ENCODE measurements at places on chromosomes 3 and 15.

- no peak for DNase-seq
Measured at GRCh38 chr3:134795746-134796280, 753 bp downstream of the EPHB1 start.

GRCh38 chr15:49387471-49387870, 35.6 kb upstream of the FGF7 start:
- DNase-seq = no peak

DNA sequence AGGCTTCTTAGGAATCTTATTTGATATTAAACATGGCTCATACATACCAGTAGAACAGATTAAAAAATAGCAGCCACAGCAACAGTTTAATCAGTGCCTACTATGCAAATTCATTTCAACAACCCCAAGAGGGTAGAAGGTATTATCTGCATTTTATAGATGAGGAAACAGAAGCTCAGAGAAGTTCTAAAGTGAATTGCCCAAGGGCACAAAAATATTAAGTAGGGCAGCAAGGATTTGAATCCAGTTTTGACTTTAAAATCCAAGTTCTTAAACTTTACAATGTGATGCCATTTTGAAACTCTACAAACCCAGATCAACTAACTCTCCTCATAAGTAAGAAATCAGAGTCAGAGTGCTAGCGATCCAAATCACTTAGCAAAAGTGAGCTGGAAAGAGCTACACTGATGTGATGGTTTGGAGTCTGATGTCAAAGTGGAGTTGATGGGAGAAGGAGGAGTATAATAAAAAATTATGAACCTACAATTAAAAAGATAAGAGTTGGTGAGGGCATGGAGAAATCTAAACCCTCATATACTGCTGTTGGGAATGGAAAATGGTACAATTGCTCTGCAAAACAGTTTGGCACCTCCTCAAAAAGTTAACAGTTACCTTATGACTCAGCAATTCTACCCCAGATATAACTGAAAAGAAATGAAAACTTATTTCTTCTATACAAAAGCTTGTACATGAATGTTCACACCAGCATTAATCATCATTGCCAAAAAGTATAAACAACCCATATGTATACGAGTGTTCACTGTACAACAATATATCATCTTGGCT, 51.0 kb upstream of the PLXND1 start:
- DNase-seq = no peak

- DNase-seq = no peak
Measured at GRCh38 chr3:33061782-33062181, 35.2 kb downstream of the GLB1 start.

DNA sequence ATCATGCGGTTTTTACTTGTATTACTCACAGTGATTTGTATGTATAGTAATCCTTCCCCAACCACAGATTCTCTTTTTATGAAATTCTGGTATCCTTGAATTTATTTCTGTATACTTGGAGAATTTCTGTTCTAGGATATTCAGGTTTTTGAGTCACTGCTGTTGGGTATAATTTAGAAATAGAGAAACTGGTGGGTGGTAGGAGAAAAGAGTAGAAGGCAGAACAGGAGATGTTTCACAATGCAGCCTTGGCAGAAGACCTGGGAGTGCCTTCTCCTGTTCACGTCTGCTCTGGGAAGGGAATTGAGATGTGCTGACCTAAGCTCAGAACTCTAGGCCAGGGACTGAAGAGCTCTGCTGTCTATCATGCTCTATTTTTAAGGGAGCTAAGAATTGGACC, 193.6 kb downstream of the EPHB1 start:
- DNase-seq = no peak

- no peak for DNase-seq
Measured at GRCh38 chr15:77510066-77511057, 89.7 kb downstream of the HMG20A start.

DNA sequence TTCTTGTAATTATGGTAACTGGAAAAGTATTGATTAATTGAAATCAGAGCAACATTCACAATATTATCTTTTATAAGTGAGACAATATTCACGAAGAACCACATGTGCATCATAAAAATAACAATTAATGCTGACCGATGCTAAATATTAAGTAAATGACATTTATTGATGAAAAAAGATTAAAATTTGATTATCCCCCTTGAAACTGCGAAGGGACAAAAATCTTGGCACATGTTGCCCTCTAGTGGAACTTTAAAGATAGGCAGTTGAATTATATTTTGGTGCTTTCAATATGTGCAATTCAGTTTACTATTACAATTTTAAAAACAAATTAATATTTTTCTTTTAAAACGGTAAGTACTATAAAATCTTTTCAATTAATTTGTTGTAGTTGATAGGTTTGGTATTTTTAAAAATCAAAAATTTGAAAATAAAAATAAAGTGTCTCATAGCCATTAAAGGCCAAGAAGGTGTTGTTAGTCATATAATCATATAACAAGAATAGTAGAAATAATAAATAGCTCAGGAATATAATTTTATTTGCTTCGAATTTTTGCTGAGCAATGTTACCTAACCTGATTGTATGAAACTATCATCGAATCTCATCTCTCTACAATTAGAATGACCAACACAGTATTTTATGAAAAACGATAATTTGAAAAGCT, 270.2 kb downstream of the ROBO1 start:
- no peak for DNase-seq

DNA sequence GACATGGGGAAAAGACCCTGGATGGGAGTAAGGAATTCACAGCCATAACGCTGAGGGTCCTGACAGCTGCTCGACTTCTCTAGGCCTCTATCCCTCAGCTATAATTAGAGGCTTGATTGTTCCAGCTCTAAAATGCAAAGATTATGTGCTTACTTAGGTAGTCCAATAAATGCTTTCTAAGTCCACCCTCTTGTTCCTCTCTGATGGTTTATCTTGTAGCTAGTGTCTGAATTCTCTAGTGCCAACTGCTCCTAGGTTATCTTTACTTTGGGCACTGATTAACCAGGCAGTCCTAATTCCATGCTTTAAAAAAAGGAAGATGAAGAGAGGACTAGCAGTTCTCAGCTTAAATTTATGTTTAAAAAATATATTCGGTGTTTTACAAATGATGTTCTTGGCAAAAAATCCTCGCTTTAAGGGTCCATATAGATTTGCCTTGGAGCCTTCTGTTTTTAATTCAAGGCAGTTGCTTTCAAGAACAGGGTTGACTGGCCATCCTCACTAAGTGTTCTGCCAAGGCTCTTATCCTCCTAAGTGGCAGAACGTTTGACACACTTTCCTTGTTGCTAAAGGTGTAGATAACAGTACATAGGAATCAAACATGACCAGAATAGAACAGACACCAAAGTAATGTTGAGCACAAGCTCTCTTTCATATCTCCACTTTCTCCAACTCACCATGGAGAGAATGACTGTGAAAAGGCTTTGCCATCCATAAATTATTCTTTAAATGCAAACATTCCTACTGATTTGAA, 60.6 kb downstream of the THRB start:
- no peak for DNase-seq

GRCh38 chr3:67998281-67998680, 343.9 kb upstream of the SUCLG2 start:
- DNase-seq = no peak

- DNase-seq = no peak
Measured at GRCh38 chr3:56758539-56758981, 43.2 kb downstream of the ARHGEF3 start.

DNA sequence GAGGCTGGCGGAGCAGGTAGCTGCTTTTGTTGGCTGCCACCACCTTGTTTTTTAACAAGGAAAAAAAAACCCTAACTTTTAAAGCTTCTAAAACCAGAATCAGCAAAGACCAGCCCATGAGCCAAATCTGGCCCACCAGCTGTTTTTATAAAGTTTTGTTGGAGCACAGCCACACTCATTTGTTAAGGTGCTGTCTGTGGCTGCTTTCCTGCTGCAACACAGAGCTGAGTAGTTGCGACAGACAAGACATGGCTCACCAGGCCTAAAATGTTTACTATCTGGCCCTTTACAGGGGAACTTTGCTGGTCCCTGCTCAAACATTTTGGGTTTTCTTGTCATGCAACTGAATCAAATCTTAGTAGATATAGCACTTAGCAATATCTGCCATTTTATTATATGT, 18.9 kb downstream of the EFCAB12 start:
- DNase-seq = no peak

- no peak for DNase-seq
Measured at GRCh38 chr15:68224108-68224507, 5.4 kb downstream of the CLN6 start.

GRCh38 chr3:69761896-69762767, 22.9 kb downstream of the MITF start:
- DNase-seq = no peak

GRCh38 chr15:77163781-77164384, 93.0 kb upstream of the TSPAN3 start:
- DNase-seq = no peak

- DNase-seq = no peak
Measured at GRCh38 chr3:132231633-132232032, 85.6 kb upstream of the ACP3 start.

GRCh38 chr3:69890084-69890483, 109.4 kb upstream of the SAMMSON start:
- no peak for DNase-seq

DNA sequence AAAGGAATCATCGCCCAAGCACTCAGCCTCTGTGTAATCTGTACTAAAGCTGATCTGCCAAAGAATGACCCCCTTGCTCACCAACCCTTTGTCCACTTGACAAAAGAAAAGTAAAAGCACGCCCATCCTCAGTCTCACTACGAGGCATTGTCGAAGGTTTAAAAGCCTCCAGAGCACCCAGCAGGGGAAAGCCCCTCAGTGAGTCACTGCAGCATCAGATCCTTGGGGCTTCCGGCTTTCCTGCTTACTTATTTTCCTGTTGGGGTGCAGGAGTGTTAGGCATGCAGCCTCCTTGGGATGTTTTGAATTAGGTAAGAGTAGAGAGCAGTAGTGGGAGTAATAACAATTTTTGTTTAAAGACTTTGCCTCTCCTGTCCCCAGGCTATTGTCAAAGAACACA, 216.1 kb downstream of the MTHFS start:
- no peak for DNase-seq

- DNase-seq = no peak
Measured at GRCh38 chr3:32498252-32498651, 4.4 kb downstream of the CMTM6 start.

DNA sequence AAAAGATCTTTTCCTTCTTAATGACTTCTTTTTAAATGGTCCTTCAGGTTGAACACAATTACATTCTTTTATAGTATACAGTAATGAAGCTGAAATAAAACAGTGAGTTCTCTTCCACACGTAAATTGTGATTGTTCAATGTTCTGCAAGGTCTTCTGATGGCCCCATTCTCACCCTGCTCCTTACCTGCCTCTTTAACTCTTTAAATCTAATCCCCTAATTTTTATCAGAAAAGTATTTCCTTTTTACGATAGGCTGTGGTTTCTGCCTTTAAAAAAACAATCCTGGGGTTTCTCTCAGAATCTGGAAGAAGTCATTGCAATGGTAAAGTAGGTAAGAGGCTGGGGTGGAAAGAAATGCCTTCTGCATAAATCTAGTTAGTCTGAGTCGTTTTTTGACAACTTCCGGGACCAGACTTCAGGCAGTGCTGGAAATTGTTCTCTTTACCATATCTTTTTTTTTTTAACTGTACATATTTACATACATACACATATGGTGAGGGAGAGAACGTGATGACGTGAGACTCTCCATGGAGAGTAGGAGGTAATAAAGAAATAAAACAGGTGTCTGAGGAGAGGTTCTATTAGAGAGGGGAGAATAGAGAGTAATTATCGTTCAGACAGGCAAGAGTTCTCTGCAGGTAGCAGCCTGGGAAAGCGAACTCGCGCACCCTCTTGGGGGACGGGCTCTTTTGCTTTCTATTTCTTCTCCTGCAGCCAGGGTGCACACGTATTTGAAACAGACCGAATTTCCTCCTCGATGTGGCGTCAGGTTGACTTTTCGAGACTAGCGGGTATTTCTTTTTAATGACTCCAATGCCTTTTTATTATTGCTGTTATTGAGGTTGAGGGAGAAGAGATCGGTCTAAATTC, at the start of gene SIDT1:
Gene SIDT1, plus strand, starts transcription at position 730 of the 872 bp plus-strand sequence. CDS start 467 bp downstream, outside the sequence.
- peak; percentile 58 for DNase-seq

GRCh38 chr3:73924048-73924447, 299.3 kb upstream of the PDZRN3 start:
- DNase-seq = no peak

GRCh38 chr3:172384836-172385235, 63.4 kb downstream of the GHSR start:
- DNase-seq = no peak

- DNase-seq = no peak
Measured at GRCh38 chr15:71812966-71813722, 2.8 kb downstream of the NR2E3 start.

GRCh38 chr3:104519468-104520227, 847.1 kb upstream of the ALCAM start:
- DNase-seq = no peak

DNA sequence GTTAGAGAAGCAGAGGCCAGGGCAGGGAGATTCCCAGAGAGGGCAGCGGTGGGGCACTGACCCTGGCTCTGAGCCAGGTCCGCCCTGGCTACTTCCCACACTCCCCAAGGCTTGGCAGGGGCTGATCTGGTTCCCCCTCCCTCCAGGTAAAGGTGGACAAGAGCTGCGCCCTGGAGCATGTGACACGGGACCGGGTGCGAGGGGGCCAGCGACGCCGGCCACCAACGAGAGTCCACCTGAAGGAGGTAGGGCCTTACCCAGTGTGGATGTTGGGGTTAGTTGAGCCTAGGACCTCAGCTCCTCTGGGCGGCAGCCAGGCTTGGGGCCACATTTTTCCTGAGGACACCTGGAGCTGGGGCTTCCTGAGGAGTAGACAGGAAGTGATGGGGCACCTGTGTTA, 19.6 kb downstream of the PLEKHO2 start:
- DNase-seq = no peak

DNA sequence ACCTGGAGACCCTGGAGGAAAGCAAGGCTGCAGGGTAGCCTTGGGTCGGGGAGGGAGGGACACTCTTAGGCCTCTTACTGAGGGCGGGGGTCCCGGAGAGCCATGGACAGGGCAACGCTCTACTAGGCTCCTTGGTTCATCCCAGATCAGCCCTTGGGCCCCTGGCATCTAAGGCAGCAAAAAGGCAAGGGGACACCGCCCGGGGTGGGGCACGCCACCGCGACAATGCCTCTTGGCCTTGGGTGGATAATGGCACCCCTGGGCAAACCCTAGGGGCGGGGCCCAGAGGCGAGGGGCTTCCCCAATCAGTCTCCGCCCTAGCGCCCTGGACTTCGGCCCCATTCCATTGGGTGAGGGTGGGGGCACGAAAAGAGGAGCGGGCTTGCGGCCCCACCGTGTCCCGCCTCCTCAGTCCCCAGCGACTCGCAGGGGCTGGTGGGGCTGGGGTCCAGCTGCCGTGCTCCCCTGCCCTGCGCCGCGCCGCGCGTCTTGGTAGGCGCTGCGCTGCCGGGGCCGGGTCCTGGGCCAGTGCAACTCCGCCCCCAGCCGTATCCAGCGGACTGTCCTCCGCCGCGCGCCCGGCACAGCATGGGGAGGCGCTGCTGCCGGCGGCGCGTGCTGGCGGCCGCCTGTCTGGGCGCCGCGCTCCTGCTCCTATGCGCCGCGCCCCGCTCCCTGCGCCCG, at the start of gene CHST13:
Gene CHST13, plus strand, starts transcription at position 411 of the 684 bp plus-strand sequence. Its CDS starts 178 bp downstream, at position 589.
- no peak for DNase-seq

DNA sequence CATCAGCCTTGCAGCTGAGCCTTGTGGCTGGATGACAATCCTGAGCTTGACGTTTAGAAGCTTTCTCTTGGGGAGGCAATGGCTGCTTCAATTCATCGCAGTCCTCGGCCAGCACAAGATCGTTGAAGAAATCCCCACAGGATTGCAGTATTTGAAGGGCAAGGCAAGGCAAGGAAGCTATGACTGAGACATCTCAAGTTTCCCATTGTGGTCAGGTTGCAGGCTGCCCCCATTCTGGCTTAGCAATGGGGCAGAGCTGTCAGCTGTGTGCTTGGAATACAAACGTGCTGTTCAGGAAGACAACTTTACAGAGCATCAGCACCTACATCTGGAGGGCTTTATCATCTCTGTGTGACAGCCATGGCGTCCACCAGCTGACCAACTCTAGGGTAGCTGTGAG, 275.9 kb upstream of the TBL1XR1 start:
- no peak for DNase-seq
